ENCODE measurements at places on chromosomes 13 and 19. TPM values are rescaled to one million over a fixed set of nuclear protein-coding genes. Genes with fewer than 3 reads are reported as not detected.

The CPT1C gene
- 11.9 TPM for total RNA-seq

The BRME1 gene
- total RNA-seq = 0.13 TPM

The NDUFA13 gene
- 82.0 TPM for total RNA-seq

The RNF17 gene
- not detected for total RNA-seq

The SBSN gene
- total RNA-seq = not detected

The FCAR gene
- total RNA-seq = not detected

The CSNK1G2 gene
- total RNA-seq = 71.2 TPM

The PRR36 gene
- not detected for total RNA-seq

The ANGPTL8 gene
- not detected for total RNA-seq

The SYNE4 gene
- total RNA-seq = not detected

The C1QTNF9B gene
- not detected for total RNA-seq

The F2RL3 gene
- total RNA-seq = 3.6 TPM

Measured in mammary microvascular endothelial cell (primary cell).